ENCODE measurements at places on chromosomes 7 and 10.

DNA sequence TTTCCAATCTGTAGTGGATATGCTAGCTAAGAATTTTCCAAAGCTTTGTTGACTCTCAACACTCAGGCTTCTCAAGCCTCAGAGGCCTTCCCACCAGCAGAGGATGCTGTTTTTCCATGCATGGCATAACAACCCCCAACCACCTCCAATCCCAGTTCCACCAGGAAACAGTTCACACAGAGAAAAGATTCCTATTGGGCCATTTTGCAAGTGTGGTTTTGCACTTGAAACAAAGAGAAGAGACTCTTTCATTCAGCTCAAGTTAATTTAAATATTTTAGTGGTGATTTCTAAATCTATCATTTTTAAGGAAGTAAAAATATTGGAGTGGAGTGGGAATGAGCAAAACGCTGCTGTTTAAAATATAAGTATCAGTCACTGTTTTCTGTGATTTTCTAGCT lies 105.6 kb upstream of the COL1A2 start:
- peak; percentile 59 for DNase-seq

DNA sequence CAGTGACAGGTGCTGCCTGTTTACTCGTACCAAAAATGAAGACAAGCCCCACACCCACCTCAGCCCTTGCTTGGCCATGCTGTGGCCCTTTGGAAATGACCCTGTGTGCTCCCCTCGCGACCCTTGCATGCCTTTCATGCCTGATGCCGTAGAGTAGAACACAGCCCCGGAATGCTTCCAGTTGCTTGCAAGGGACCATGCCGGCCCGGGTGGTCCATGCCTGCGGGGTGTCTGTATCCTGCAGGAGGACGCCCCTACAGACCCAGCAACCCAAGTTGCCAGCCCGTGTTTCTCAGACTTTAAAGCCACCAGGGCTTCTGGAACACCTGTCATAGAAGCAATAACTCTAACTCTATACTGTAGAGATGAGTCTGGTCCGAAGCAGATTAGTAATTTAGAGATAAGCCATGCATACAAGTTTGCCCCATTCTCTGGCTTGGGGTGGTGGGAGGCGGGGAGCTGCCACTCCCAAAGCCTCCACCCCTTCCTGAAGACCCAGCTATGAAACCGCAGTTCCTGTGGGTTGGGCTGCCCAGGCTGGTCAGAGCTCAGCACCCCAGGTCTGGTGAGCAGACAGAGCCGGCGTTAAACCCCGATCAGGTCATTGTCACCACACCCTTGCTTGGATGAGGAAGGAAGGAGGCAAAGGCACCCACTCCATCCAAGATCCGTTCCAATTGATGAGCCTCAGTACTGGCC lies 143.5 kb downstream of the ADCY1 start:
- no peak for DNase-seq

GRCh38 chr7:131083781-131084180 lies 243.9 kb upstream of the MKLN1 start:
- no peak for DNase-seq

- no peak for DNase-seq
Observed at GRCh38 chr10:106873770-106874603, 290.5 kb downstream of the SORCS1 start.

- DNase-seq, result no peak
Observed at GRCh38 chr10:118583611-118584010, 11.8 kb downstream of the PRLHR start.

GRCh38 chr7:22109761-22110160 lies 164.1 kb upstream of the CDCA7L start:
- DNase-seq, result peak; percentile 43

All from hepatic stellate cell (primary cell).